ENCODE measurements at places on chromosomes 2 and 18.

DNA sequence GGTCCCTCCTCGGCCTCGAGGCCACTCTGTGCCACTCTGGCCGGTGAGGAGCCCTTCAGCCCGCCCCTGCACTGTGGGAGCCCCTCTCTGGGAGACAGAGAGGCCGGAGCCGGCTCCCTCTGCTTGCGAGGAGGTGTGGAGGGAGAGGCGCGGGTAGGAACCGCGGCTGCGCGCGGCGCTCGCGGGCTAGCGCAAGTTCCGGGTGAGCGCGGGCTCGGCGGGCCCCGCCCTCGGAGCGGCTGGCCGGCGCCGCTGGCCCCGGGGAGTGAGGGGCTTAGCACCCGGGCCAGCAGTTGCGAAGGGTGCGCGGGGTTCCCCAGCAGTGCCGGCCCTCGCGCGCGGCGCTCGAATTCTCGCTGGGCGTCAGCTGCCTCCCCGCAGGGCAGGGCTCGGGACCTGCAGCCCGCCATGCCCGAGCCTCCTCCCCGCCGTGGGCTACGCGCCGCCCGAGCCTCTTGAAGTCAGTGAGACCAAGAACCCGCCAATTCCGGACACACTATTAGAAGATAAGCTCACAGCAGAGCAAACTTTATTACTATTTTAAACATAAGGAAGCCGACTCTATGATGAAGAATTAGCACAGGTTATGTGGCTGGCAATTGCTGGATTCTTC lies 825.8 kb upstream of the FANCL start:
- no peak for DNase-seq

DNA sequence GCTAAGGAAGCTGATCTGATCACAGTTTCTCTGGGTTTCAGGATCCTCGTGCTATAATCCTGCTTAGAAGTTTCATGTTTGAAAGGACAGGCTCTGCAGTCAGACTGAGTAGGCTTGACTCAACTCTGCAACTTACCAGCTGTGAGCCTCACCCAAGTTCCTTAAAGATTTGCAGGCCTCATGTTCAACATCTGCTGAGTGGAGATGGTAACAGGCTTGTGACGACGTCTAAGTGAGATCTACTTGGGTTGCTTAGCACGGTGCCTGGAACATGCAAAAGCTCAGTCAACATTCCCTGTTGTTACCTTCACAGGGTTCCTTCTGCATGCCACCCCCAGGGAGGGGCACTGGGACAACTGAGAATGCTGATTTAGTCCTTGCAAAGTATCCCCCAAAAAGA lies 164.2 kb downstream of the C1D start:
- no peak for DNase-seq

GRCh38 chr2:8540552-8541055 lies 141.3 kb upstream of the ID2 start:
- no peak for DNase-seq

GRCh38 chr18:51941999-51942398 lies 398.0 kb upstream of the DCC start:
- no peak for DNase-seq

DNA sequence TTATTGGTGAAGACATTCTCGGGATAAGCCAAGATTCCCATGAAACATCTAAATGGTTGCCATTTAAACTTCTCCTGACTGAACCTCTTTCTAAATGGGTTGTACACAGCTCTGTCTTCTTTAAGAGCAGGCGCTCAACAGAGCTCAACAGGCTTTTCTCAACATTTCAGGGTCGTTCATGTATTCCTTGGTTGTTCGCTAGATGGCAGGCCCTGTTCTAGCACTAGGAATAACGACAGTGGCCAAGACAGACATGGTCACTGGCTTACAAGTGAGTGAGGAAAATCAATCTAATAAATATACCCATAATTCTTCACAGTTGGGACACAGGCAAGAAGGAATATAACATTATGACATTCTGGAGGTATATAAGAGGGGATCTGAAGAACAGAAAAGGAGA lies 154.5 kb downstream of the SMAD2 start:
- no peak for DNase-seq

DNA sequence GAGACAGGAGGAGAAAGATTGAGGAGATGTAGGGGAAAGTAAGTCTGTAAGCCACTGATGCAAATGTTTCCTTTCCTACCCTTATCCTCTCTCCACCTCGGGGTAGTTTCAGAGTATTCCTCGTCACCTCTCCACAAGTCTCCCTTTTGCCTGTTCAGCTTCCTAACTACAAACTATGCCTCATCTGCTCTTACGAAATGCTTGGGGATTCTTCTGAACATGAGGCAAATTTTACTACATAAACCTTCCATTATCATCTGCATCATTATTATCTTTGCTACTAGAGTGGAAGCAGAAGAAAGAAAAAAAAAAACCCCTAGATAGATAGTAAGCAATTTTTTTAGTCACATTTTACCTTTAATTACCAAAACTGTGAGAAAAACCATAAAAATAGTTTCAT lies 43.1 kb upstream of the CWC22 start:
- DNase-seq = no peak

DNA sequence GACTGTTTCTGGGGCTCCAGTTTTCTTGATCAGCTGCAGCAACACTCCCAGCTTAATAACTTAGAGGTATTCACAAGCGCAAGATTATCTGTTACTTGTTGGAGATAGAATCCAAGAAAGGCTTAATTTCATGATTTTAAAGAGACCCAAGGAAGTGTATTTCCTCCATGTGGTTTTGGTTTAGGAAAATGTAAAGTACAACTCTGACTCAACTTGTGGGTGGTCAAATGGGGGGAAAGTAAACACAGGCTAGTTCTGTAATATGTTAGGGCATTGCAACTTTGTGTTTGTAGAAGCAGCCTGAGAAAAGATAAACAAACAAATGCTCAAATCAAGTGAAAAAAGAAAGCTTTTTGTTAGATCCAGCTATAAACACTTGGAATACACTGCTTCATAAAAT lies 90.1 kb upstream of the COL3A1 start:
- no peak for DNase-seq

DNA sequence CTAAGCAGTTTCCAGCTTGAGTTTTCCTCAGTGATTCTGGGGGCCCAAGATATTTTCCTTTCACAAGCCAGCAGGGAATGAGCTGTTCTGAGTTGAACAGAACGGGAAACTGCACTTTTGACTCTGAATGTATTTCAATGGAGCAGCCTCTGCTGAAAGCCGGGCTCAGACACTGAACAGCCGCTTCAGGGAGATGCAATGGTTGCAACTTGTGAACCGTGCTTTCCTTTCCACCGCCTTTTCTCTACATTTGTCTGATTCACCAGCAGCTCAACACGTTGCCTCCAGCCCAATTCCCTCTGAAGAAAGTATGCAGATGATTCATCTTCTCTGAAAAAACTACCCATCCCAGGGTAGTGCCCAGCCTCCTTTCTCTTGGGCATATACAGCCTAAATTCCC lies 119.3 kb upstream of the PKDCC start:
- no peak for DNase-seq

DNA sequence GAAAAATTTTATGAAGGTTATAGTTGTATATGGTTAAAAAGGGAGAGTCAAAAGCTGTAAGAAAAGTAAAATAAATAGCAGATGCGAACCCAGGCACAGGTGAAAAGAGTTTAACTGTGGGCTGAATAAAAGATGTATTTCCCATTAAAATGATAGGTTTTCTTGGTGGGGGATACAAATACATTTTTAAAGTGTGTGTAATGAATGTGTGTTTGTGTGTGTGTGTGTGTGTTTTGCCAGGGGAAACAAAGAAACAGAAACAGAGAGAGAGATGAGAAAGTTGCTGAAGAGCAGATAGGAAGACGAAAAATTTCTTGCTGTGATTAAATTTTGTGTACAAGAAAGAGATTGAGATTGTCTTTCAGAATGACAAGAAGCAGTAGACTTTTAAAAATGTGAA lies 12.1 kb downstream of the TFPI start:
- DNase-seq = no peak

GRCh38 chr18:6949800-6950586 lies 167.6 kb downstream of the LAMA1 start:
- DNase-seq = no peak

Data from activated CD4-positive, alpha-beta T cell treated with anti-CD3 and anti-CD28 coated beads, Interleukin-2, amount 50 U/mL, for 24 hours (primary cell).